Stimulated activated naive CD8-positive, alpha-beta T cell treated with anti-CD3 and anti-CD28 coated beads, Interleukin-15, Interleukin-2, amounts not matched to agents 100 U/mL and 50 U/mL, for 24 hours (primary cell): ENCODE measurements at places on chromosomes 3 and 15.

DNA sequence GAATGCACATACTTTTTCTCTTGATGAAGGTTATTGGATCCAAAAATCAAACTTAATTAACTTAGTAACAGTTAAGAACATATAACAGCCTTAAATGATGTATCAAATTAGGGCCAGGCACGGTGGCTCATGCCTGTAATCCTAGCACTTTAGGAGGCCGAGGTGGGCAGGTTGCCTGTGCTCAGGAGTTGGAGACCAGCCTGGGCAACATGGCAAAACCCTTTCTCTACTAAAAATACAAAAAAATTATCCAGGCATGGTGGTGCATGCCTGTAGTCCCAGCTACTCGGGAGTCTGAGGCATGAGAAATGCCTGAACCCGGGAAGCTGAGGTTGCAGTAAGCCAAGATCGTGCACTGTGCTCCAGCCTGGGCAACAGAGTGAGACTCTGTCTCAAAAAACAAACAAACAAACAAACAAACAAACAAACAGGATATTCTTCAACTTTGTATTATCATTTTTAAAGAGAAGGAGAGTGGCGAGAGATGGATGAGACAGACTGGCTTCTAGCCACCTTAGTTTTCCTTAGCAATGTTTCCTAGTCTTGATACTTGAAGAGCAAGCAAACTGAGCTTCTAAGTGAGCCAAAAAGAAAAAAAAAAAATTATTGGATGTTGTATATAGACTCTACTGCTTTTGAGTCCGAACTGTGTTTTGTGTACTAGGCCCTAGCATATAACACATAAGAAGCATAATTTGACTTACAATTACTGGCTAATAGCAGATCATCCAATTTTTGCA, 13.8 kb downstream of the SPRED1 start:
- DNase-seq = no peak

GRCh38 chr3:143418391-143418790, 298.8 kb downstream of the CHST2 start:
- no peak for DNase-seq

- DNase-seq = no peak
Observed at GRCh38 chr15:79412429-79412828, 19.7 kb upstream of the MINAR1 start.

- no peak for DNase-seq
Observed at GRCh38 chr15:92123962-92124656, 269.6 kb upstream of the ST8SIA2 start.

DNA sequence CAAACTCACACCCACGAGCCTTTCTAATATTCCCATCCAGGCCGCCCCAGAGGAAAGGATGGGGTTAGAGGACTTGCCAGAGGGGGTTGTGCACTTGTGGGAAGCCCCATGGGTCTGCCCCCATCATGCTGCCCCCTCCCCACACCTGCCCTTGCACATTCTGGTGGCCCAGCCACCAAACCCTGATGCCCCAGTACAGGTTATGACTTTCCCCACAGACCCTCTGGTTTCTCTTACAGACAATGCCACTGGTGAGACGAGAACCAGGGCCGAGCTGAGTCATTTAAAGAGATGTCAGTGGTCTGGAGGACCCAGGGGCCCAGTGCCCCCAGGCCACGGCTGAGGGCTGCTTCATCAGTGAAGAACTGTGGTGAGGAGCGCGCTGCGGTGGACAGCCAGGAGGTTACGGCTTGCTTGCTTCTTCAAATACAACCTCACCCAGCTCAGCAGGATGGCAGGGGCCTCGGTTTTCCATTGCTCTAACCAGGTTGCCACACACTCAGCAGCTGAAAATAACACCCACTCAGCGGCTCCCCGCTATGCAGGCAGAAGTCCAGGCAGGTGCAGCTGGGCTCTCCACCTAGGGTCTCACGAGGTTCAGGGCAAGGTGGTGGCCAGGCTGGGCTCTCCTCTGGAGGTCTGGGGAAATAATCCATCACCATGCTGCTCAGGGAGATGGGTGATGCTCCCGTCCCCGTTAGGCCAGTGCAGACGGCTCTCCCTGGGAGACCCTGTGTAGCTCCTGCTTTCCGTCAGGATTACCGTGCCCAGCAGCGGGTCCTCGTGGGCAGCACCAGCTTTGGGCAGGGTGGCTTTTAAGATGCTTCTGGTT, 13.8 kb upstream of the SNRPA1 start:
- DNase-seq = no peak

DNA sequence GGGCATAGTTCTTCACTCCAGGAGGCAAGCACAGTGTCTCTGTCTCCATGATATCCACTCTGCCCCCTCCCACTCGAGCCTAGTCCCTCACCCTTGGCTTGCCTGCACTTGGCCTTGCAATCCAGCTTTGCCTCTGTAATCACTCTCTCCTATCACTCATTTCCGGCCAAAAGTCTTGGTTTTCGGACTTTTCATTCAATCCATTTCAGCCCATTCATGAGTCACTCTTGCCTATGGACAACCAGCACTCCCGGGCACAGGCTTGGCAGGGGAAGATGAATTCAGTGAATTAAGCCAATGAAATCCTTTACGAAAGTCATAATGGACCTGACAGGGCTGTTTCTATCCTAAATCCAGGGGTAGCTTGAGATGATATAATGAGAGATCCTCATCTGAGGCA, 21.7 kb downstream of the DAZL start:
- no peak for DNase-seq

DNA sequence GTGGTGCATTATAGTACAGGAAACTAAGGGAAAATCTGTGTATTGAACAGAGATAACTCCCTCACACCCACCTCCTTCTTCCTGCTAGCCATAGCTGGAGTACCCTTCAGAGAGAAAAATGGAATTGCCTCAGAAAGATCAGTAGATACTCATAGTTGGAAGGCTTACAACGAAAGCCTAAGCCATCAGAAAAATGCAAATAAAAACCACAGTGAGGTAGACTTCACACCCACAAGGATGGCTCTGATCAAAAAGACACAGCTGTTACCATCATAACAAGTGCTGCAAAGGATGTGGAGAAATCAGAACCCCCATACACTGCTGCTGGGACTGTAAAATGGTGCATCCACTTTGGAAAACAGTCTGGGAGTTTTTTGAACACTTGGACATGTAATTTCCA, 7.4 kb upstream of the DLG1 start:
- no peak for DNase-seq

GRCh38 chr15:91866971-91867372, 13.5 kb downstream of the SLCO3A1 start:
- DNase-seq = no peak

GRCh38 chr3:49454898-49455681, 15.0 kb upstream of the DAG1 start:
- DNase-seq = no peak

- DNase-seq = no peak
Observed at GRCh38 chr3:14429237-14429636, 26.8 kb downstream of the SLC6A6 start.
